ENCODE measurements at places on chromosomes 2 and 18. TPM values are rescaled to one million over a fixed set of nuclear protein-coding genes. Genes with fewer than 3 reads are reported as not detected.

DNA sequence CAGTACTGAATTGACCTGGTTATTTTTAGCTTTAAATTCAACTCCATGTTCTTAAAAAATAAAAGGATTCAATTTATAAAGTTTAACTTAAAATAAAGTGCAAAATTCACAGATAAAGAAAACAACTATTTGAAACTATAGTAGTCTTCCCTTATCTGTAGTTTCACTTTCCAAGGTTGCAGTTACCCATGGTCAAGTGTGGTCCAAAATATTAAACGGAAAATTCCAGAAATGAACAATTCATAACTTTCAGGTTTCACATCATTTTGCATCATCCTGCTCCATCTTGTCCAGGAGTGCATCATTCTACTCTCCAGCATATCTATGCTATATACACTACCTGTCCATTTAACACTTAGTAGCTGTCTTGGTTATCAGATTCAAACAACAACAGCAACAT lies 54.5 kb upstream of the ZNF804A start:
- DNase-seq = no peak

DNA sequence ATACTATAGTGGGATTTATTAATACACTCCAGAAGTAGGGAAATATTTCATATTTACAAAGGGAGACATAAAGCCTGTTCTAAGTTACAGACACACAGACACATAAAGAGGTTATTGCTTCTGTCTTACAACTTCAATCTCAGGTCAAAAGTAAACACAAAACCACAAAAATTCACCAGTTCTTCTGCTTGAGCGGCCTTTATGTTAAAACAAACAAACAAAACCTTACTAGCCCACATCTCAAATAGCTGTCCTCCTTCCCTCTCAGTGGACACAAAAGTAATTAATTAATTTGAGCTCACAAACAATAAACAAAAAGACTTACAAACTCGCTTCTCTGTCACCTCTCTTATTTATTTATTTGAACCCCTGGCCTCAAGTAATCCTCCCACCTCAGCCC lies 1.5 kb upstream of the ASNSD1 start:
- no peak for DNase-seq

DNA sequence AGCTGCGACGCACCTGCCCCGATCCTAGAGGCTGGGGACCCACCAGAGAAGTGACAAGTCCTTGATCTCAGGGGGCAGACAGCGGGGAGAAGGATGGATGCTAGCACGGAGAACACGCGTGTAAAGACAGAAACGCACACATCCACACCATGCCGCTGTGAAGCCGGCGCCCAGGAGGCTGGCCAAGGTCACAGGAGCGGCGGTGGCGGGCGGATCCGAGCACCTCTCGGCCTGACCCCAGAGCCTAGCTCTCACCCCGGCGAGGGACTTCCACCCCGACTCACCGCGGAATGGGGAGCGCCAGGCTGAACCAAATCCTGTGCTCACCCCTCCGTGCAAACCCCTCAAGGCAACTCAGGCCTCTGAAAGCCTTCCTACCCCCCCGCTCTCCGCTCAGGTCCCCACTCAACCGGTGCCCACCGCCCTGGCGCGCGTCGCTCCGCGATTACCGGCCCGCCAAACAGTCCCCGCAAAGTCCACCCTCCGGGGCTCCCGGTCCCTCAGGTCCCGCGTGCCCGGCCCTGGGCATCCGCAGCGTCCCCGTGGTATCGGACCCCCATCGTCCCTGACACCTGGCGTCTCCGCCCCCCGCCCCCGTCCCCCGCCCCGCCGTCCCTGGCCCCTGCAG lies 460 bp upstream of the LRRFIP1 start:
- no peak for DNase-seq

DNA sequence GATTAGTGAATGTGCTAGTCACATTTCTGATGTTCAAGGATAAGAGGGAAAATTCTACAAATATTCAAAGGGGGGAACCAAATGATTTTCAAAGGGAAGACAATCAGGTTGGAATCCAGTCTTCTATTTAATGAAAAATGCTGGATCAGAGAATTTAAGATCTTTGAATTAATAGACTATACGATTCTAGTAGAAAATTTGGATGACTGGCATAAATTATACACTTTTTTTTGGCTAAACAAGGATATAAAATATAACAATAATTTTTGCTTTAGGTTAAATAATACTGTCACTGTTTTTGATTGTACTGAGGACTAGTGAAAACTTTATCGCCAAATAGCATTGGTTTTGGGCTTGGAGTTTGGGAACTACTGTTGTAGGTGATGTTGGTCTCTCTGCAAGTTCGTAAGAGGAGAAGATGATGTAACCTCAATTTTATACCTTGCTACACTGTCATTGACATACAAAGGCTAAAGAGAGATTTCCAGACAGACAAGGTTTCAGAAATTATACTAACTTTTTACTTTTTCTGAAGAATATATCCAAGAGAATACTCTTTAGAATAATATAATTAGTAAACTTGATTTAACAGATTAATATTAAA lies 51.3 kb downstream of the NCOA1 start:
- DNase-seq = no peak

GRCh38 chr2:74051504-74051903 lies 66.8 kb downstream of the TET3 start:
- DNase-seq = no peak

DNA sequence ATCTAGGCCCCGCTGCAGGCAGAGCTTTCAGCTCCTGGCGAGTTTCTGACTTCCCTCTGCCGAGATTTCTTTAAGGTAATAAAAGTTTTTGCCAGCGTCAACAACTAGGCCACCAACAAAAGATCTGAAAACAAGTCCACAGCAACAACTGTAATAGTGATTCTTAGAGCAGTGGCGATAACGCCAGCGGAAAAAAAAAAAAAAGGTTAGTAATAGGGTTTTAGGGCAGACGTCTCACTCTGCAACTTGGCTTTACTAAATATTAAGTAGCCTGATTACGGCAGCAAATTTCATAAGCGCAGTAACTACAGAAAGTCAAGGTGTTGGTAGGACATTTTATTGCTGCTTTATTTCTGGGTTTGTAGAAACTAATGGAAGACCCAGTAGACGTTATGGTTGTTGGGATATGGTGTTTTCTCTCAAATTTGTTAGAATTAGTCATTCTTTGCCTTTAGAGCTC lies 481 bp downstream of the SLC30A6 start:
- DNase-seq = no peak

DNA sequence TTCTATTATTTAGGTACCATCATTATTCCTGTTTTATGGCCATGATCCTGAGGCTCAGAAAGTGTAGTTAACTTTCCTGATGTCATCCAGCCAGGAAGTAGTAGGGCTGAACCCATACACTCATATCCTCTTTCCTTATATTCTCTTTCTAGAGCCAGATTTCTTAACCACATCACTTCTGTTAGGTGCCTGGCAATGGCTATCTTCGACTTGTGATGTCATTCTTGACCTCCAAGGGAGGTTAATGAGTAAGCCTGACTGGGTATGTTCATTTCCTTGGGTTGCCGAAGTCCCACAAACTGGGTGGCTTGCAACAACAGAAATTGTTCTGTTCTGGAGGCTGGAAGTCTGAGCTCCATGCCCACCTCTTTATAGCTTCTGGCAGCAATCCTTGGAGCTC lies 43.4 kb downstream of the ITGB6 start:
- DNase-seq = no peak

DNA sequence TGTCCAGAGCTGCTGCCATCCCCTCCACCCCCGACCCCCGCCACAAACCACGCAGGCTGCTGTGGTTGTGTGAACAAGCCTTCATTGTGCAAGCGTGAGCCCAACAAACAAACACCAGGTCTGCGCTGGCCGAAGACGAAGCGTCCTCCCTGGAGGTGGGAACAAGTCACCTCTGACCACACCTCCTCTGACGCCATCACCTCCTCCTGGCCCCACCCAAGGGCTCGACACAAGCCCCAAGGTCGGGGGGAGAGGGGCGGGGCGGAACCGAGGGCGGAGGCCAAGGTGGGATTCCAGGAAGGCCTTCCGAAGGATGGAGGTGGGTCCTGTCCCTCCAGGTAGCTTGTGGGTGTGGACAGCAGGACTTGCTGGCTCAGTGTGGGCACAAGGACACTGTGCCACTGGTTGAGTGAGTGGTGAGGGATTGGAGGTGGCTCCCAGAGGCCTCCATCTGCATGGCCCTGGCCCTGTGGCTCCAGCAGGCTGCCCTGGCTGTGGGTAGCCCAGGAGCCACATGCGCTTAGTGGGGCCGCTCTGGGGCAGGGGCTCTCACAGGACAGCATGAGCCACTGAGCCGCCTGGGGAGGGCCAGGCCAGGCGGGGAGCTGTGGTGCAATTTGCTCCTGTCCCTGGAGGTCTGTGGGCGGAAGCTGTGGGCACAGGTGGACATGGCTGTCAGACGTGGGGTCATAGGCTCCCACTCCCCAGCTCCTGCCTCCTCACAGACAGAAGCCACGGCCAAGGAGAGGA lies 7.4 kb upstream of the GPR17 start:
- DNase-seq = no peak

DNA sequence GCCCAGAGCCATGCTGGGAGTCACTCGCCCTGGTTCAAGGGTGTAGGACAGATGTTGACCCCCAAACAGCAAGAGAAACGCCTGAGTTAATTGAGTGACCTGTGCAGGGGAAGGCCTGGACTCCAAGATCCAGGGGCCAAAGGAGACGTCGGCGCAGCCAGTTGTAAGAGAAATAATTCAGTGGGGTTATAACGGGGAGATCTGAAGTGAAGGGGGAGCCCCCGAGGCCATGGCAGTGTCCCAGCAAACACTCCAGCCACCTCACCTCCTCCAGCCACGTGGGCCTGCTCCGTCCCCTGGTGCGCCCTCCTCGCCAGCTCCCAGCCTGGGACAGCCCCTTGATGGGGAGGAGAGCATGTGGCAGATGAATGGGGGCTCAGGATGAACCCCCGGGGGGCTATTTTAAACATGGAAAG lies 130.7 kb upstream of the GPC1 start:
- no peak for DNase-seq

DNA sequence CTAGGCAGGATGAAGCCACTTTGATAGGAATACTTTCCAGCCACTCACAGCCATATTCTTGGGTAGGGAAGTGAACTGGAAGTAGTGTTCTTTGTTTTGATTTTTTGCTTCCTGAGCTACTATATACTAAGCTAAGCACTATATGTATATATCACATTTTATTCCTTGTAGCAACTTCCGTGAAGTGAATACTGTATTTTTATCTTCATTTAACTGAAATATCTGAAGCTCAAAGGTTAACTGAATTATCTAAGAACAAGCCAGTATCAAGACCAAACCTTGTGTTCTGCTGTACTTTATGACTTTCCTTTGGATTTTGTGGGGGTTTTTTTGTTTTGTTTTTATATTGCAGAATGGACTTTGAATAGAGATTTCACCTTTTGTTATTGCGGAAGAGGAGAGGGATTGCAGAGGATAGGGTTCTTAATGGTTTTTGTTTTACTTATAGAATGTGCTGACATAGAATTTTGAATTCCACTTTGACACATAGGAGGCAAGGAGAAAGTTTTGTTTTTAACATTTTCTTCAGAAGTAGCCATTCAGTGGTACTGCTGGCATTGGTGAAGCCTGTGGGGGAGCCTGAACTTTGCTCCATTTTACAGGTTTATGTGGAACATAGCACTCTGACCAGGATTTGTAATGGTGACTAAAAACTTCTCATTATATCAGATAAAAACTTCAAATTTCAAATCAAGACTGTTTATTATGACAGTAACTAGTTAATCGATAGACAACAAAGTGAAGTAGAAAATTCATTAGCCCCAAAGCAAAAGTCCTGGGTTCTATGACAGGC lies 24.1 kb upstream of the RNF138 start:
- no peak for DNase-seq

GRCh38 chr2:5846881-5847280 lies 154.7 kb downstream of the SOX11 start:
- DNase-seq = no peak

GRCh38 chr2:217357886-217358620 lies 498.2 kb upstream of the TNP1 start:
- no peak for DNase-seq

DNA sequence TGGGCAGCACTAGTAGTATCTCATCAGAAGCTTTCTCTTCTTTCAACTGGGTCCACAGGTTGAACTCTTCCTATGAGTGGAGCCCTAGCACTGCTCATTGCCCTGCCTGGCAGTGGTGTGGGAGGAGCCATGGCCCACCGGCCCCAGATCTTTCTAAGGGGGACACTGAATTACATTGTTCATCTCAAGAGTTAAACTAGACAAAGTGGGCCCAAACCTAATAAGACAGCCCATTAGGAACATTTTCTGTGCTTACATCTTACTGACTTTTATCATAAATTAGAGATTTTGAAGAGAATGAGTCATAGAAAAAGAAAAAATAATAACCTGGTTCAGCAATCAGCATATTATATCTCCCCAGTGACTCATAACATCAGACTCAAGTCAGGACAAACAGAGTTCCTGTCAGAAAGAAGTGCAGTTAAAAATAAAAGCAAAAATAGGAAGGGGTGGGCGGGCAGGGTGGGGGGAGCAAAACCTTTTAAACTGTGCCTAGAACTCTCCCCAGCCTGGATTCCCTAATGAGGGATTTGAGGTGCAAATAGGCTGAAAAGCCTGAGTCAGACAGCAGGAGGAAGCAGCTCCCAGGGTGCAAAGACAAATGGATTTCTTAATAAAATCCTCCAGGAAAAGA lies 161.6 kb upstream of the TRIB2 start:
- DNase-seq = no peak

- DNase-seq = no peak
These were observed 159.1 kb upstream of the LHCGR start for GRCh38 chr2:48914477-48915089.

DNA sequence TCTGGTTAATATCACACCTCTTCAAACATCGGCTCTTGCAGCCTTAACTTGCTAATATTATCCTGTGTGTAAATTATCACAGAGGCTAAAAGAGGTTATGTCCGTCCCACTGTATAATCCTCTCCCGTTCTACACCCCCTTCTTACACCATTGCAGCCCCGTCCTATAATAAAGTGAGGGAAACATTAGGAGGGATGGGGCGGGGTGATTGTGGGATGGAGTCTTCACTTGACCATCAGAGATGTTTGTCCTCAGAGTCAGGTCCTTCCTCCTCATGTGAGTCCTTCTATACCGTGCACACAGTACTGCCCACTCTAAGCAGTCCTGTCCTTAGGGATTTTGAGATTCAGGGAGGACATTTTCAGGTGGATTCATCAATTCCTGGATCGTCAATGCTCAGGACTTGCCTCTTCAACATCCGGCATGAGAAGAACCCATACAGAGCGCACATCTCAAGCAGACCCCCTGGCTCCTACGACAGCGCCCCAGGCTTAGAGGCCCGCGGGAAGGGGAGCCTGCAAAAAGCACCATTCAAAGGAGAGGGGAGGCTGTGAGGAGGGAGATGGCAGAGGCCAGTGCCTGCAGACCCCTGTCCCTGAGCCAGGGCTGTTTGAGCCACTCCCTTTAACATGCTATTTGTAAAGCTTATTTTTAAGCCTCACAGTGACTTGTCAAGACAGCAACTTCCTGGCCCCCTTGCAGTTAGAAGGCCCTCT lies 42.8 kb upstream of the ASB18 start:
- no peak for DNase-seq

GRCh38 chr2:164913011-164913410 lies 42.3 kb downstream of the SLC38A11 start:
- no peak for DNase-seq

The SERTAD2 gene
- total RNA-seq = 14.5 TPM

The CELF4 gene
- 0.60 TPM for total RNA-seq

The PDE1A gene
- total RNA-seq = 17.3 TPM

The CXCR4 gene
- total RNA-seq = 3.2 TPM

The HOXD8 gene
- 0.14 TPM for total RNA-seq

The GALR1 gene
- total RNA-seq = 0.05 TPM

The IGFBP5 gene
- 138 TPM for total RNA-seq

The LRP1B gene
- total RNA-seq = 0.08 TPM
